ENCODE measurements at places on chromosomes 2 and 18. TPM values are rescaled to one million over a fixed set of nuclear protein-coding genes. Genes with fewer than 3 reads are reported as not detected.

Gene SP9
- total RNA-seq, result 9.9 TPM

Gene CHRNG
- 0.50 TPM for total RNA-seq

Gene CGREF1
- total RNA-seq, result 11.2 TPM

Gene AQP4
- 0.05 TPM for total RNA-seq

Gene ASB18
- total RNA-seq, result 0.38 TPM

Data from motor neuron (in vitro differentiated cells).